ENCODE measurements at places on chromosomes 1 and 21.

GRCh38 chr1:63976006-63976405 is 202.2 kb downstream of the ROR1 start:
- no peak for DNase-seq

DNA sequence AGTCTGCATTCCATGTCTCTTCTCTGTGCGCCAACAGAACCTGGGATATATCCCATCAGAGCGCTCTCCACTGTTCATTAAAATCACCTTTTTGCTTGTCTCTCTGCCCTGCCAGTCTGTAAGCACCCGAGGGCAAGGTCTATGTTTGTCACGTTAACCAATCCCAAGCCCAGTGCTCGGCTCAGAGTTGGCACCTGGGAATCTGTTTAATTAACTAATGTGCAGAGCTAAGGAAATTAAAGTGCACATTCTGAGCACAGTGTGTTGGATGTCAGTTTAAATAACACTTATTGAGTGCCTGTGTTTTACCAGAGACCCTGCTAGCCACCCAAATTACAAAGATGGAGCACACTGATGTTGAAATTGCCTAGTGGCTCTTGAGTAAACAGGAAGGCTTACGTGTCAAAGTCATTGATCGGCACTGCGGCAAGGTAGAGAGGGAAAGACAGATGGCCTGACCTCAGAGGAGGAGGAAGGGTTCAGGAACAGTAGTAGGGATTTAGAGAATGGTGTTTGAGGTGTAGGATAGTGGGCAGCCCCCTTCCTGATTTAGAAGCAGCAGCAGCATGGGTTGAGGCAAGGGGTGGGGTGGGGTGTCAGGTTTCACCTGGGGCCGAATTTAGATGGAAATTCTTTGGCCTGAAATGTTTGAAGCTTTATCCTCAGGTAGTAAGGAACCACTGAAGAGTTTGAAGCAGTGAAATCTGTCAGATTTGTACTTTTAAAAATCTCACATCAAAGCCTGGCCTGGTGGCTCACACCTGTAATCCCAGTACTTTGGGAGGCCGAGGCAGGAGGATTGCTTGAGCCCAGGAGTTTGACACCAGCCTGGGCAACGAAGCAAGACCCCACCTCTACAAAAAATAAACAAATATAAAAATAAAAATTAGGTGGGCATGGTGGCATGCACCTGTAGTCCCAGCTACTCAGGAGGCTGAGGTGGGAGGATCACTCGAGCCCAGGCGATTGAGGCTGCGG is 7.7 kb downstream of the ARMH1 start:
- DNase-seq: no peak

- DNase-seq: no peak
Measured at GRCh38 chr1:156062189-156062588, 1.2 kb downstream of the RAB25 start.

DNA sequence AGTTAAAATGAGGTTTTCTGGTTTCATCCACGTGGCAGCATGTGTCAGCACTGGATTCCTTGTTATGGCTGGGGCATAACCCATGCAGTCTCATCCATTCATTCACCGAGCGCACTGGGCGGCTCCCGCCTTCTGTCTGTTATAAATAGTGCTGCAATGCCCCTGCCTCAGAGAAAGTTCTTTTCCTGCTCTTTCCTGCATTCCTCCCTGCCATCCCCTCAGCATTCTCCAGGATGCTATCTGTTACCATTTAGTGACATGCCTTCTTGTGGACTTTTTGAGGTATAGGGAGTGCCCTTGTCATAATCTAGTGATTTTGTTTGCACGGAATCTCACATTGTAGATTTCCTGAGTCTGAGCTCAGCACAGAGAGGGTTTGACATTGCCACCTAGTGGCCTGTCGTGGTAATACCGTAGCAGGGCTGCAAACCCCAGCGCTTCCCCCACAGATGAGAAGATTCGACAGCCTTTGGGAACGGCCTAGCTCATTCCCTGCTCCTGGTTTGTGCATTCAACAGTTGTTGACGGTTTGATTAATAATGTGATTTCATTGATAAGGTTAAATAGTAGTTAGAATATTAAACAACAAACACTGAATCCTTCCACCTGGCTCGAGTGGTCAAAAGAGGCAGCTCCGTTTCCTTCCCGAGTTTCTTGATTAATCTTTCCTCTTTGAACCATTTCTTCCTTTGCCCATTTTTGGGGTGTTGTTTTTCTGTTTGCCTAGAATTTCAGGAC is 46.3 kb downstream of the UMODL1 start:
- DNase-seq: peak; percentile 84

GRCh38 chr1:231351816-231352215 is 13.7 kb downstream of the SPRTN start:
- DNase-seq: no peak

DNA sequence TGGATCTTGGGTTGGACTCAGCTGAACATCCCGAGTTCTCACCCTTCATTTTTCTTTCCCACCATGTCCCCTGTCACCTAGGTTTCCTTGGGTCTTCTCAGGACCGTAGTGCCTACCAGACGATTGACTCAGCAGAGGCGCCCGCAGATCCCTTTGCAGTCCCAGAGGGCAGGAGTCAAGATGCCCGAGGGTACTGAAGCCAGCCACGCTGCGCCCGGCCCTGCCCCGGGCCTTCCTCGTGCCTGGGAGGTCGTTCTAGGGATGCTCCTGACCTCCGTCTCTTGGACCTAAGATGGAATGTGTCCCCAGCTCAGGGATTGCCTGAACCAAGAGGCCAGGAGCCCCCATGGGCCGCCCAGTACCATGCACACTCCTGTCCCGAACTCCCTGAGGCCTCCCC is 12.0 kb upstream of the C1orf167 start:
- DNase-seq: no peak

DNA sequence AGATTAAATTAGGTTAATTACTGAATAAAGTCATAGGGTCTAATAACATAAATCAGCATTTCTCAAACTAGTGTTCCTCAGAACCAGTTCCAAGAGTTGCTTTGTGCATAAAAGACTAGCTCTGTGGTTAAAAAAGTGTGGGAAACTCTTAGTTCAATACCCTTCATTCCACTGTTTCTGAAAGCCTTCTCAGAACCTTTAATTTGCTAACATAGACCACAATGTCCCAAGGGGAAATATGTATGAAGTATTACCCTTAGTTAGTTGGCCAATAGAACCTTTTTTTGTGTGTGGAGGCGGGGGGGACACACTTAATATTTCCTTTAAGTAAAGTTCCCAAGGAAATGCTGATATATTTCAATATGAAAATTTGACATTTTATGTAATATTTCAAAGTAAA is 20.4 kb downstream of the ODF2L start:
- DNase-seq: no peak

GRCh38 chr1:79193211-79194079 is 186.9 kb upstream of the ADGRL4 start:
- DNase-seq: no peak

- no peak for DNase-seq
Measured at GRCh38 chr1:7288992-7289391, 482.1 kb upstream of the VAMP3 start.

- DNase-seq: no peak
Measured at GRCh38 chr1:46630719-46631118, 14.1 kb upstream of the MOB3C start.

GRCh38 chr1:219422811-219423598 is 189.9 kb downstream of the ZC3H11B start:
- no peak for DNase-seq

- DNase-seq: peak; percentile 83
Measured at GRCh38 chr1:160675641-160676410, 29.0 kb upstream of the SLAMF1 start.

- no peak for DNase-seq
Measured at GRCh38 chr21:37940691-37941090, 24.4 kb upstream of the KCNJ6 start.

DNA sequence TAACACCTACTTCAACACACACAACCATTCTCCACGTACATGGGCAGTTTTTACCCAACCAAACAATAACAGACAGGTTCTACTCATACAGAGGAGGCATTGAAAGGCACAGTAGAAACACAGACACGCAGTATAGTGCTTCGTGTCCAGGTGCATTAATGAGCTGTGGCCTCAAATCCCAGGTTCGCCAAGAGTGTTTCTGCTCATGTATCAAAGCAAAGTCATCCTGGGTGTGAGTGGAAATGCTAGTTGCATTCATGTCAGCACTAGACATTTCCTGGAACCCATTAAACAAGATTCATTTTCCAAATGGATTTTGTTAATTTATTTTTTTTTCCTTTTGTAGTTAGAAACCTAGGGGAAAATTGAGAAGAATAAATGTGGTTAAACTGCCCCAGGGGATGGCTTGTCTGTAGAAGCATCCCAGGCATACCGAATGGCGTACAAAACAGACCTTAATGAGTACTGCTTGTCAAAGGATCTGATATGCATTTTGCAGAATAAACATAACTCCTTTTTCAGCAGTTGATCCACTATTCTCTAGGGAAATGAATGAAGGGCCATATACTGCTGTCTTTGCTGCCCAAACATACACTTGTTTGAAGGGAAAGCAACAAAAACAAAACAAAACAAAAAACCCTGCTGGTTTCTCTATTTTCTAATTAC is 298.6 kb upstream of the ST6GALNAC5 start:
- DNase-seq: no peak

GRCh38 chr21:17444828-17445227 is 68.0 kb upstream of the CXADR start:
- no peak for DNase-seq

- DNase-seq: no peak
Measured at GRCh38 chr21:38027901-38028498, 111.7 kb upstream of the KCNJ6 start.

GRCh38 chr21:36203603-36203889 is 46.9 kb downstream of the DOP1B start:
- peak; percentile 32 for DNase-seq

DNA sequence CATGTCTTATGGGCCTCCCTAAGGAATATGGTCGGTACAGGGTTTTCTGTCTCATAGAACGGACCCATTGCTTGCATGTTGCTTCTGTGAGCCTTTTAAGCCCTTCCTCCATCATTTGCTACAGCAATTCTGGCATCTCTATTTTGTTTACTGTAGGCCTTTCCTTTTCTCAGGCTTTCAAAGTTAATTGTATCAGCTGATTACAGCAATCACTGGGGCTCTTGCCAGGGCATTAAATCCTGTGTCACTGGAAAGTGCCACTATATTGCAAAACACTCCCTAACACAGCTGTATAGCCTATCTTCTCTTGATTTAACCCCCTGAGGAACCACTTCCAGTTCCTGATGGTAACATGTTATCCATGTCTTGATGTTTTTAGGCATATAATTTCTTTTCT is 156.5 kb downstream of the PDE4B start:
- DNase-seq: no peak

- no peak for DNase-seq
Measured at GRCh38 chr1:65572701-65573421, 152.4 kb downstream of the LEPR start.

DNA sequence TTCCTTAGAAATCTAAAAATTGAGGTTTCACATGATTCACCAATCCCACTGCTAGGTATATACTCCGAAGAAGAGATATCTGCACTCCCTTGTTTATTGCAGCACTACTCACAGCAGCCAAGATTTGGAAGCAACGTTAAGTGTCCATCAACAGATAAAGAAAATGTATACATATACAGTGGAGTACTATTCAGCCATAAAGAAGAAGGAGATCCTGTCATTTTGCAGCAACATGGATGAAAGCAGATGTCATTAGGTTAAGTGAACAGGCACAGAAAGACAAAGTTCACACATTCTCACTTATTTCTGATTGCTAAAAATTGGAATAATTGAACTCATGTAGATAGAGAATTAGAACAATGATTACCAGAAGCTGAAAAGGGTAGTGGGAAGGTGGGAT is 56.4 kb downstream of the RABGAP1L start:
- no peak for DNase-seq

DNA sequence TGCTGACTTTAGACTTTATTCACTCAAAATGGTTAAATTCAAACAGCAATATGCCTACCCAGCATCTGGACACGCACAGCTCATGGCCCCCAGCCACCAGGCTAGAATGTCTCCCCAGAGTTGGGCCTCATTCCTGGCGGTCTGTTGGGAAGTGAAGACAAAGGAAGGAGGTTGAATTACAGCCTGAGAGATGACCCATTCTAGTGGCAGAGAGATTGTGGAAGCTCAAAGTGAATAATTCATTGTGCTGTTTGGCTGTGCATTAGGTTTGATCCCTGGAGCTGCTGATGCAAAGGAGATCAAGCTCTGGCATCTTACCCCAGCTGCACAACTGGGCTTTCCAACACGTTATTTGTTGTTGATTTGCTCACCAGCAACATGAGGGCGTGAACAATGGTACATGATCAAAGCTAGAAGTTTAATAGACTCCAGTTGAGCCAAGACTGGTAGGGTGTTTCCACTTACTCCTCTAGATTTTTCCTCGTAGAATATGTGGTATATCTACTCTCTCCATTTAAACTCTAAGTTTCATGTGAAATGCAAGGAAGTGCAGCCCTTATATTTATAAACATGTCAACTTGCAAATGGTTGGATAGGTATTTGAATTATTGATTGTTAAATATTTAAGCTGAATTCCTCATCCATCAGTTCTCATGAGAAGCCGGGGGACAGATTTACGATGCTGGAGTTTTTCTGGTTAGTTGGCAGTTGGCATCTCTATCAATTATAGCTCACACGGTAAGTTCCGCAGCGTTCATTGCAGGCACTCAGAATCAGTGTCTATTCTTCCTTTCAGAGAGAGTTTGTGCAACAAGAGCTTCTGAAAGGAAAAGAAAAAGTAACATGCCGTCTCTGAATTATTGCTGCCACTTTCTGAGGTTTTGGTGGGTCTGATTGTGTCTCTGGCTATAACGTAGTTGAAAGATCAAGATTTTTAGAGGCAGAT is 222.7 kb downstream of the TM2D1 start:
- DNase-seq: no peak

DNA sequence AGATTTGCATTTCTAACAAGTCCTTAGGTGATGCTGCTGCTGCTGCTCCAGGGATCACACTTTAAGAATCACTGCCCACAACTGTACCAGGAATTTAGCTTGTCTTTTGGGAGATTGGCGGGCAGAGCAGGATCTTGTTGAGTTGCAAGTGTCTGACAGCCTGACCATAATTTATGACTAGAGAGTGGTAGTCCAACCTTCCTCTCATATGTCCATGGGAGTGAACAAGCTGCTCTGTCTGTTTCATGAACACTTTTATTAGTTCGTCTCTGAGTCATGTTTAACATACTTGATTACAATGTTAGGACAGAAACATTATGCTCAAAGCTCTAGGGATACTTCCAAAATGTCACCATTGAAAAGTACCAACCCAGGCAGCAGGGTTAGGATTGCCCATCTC is 169.6 kb downstream of the TGFB2 start:
- no peak for DNase-seq

GRCh38 chr21:44957047-44957831 is 17.4 kb downstream of the SLX9 start:
- DNase-seq: no peak

GRCh38 chr1:23657659-23658275 is 33.8 kb upstream of the RPL11 start:
- DNase-seq: peak; percentile 42

GRCh38 chr21:36690628-36691554 is 8.0 kb upstream of the SIM2 start:
- no peak for DNase-seq
